ENCODE measurements at places on chromosomes 11 and 22.
A peak's percentile ranks its signal among the peaks of the same experiment; 100 is the strongest.

GRCh38 chr22:41469218-41469851 is 418 bp downstream of the ACO2 start:
- DNase-seq = peak; percentile 44

GRCh38 chr11:93526346-93526633 is 16.9 kb downstream of the SMCO4 start:
- DNase-seq = no peak

GRCh38 chr11:119157063-119157462 is 8.2 kb downstream of the ABCG4 start:
- DNase-seq = no peak

DNA sequence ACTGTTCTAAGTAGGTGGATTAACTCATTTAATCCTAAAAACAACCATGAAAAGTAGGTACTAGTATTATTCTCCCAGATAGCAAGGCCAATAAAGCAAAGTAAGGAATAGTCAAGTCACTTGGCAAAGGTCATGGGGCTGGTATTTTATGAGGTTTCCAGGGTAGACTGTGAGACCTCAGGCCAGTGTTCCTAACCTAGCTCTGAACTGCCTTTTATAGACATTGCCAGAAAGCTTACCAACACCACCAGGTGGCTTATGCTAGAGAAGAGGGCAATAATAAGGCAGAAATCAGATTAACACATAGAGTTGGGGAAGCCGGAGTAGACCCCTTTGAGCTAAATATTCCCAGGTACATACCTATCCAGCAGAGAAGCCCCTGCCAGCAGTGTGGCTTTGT is 490.9 kb upstream of the TENM4 start:
- no peak for DNase-seq

GRCh38 chr22:50396751-50397370 is 53.7 kb downstream of the PPP6R2 start:
- DNase-seq = no peak

- no peak for DNase-seq
Observed at GRCh38 chr22:22027955-22028354, 45.4 kb upstream of the TOP3B start.

DNA sequence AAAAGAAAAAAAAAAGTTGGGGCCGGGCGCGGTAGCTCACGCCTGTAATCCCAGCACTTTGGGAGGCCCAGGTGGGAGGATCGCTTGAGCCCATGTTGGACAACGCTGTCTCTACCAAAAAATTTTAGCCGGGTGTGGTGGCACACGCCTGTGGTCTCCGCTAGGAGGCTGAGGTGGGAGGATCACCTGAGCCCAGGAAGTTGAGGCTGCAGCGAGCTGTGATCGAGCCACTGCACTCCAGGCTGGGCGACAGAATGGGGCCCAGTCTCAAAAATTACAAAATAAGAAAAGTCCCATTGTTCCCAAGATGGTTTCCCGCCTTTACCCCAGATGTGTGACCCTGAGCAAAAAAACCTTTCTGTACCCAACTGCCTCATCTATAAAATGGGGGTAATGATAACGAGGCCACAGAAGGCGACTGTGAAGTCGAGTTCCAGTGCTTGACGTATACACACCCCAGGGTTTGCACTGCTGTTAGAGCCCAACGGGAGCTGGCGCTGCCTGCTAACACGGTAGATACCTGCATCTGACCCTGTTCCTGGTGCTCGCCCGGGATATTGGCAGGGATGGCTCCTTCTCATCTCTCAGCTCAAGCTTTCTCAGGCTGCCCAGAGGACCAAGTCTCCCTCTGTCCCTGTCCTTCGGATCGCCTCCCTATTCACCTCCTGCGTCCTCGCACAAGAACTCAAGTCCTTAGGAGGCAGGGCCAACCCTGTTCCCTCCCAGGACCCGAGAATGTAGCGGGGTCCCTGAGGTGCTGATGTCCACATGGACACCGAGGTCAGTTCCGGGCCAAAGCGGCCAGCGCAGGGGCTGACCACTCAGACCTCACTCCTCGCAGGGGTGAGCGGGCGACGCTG is 1.1 kb upstream of the RPLP2 start:
- no peak for DNase-seq

DNA sequence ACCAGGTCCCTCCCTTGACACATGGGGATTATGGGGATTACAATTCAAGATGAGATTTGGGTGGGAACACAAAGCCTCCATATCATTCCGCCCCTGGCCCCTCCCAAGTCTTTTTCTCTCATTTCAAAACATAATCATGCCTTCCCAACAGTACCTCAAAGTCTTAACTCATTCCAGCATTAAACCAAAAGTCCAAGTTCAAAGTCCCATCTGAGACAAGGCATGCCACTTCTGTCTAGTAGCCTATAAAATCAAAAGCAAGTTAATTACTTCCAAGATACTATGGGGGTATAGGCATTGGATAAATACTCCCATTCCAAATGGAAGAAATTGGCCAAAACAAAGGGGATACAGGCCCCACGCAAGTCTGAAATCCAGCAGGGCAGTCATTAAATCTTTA is 19.7 kb upstream of the EIF4G2 start:
- DNase-seq = no peak

DNA sequence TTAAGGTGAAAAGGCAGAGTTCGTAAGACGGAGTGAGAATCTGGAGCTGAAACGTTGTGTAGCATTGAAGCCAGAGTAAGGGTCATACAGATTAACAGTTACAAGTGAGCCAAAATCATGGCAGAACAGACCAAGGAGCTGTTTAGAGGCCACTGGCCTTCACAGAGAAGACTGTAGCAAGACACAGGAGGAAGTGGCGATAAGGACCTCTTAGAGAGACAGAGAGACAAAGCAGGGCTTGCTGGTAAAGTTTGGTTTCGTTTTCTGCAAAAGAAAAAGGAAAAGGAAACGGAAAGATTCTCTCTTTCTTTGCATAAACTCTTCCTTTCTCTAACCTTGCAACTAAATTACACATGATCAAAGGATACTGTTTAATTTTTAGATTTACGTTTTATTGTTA is 83.0 kb downstream of the AASDHPPT start:
- no peak for DNase-seq

DNA sequence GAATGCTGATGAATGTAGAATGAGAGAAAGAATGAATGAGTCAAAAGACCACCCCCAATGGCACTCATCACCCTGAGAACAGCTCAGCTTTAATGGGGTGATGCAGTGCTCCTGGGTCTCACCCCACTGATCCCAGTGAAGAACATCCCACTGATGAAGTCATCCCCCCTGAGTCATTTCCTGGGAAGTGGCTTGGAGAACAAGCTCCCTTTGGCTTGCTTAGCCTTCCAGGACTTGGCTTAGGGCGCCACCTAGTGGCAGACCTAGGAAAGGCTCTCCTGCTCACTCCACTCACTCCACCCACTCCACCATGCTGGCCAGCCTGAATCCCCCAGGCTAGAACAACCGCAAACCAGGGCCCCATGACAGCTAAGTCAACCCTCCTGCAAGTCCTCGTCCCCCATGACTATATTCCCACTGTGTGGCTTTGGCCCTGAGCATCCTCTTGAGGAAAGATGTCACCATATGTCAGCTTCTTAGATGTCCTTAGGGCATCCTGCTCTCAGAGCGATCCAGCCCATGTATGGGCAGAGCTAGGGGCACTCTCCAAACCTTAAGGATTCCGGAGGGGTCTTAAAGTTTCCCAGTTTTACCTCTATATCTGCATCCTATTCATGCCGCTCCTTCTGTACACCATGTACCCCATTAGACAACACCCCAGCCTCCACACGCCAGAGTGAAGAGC is 17.8 kb upstream of the TMPRSS13 start:
- peak; percentile 83 for DNase-seq

DNA sequence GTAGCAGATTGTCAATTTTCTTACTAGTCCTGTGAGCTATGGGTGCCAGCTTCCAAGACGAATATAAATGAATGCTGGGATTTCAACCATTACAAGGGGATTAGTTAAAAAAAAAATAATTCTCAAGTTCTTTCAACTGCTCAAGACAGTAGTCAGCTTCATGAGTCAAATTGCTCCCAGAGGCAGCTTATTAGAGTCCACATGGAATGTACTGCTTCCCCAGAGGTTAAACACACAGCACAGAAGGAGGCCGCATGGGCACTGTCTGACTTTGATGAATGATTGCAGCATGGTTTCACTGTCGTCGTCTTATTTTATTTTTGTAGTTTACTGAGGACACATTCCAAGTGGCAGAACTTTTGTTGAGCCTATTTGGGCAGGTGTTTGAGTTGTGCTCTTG is 563.2 kb downstream of the TMEM135 start:
- DNase-seq = no peak

DNA sequence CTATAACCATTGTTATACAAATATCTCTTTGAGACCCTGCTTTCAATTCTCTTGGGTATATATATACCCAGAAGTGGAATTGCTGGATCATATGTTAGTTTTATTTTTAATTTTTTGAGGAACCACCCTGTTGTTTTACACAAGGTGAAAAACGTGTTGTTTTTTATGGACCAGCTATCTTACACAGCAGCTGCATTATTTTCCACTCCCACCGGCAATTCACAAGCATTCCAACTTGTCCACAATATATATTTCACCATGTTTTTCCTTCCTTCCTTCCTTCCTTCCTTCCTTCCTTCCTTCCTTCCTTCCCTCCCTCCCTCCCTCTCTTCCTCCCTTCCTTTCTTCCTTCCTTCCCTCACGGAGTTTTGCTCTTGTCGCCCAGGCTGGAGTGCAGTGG is 6.3 kb upstream of the APOL5 start:
- DNase-seq = no peak

DNA sequence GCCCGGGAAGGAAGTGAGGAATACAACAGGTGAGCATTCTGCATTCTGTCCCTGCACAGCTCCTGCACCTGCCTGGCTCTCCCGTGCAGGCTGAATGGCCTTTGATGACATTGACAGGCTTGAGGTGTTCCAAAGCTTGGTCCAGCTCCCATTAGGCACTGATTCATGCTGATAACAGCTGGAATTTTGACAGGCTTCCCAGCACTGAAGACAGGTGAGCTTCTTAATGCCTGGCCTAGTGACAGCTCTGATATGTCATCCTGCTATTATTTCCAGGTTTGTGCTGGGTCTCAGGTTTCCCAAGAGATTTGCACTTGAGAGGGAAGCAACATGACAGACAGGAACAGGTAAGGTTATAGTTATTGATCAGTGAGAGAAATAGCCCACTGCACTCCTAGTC is 58.0 kb upstream of the MTNR1B start:
- DNase-seq = no peak

- no peak for DNase-seq
Observed at GRCh38 chr22:37205046-37205445, 7.2 kb downstream of the SSTR3 start.

DNA sequence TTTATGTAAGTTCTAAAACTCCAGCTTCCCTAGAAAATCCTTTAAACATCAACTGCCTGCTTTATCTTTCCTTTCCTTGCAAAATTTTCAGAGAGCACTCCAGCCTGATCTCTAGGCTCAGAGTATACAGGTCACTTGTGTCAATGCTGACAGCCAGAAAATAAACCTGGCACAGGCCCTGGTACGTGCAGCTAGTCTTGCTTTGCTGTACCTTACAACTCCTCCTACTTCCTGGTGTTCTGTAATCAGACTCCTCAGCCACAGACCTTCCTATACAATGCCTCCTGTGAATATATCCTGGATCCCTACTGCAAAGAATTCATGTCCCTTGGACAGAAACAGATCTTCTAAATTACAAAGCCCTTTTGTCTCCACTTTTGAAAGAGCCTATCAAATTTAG is 24.2 kb upstream of the TMEM123 start:
- no peak for DNase-seq
